AG04449 (cell line): ENCODE measurements at places on chromosomes 11 and 22.

GRCh38 chr11:65782816-65783228, 2.0 kb upstream of the AP5B1 start:
- no peak for DNase-seq

- DNase-seq, result no peak
Measured at GRCh38 chr11:119726150-119726553, 2.8 kb downstream of the NECTIN1 start.

- no peak for DNase-seq
Measured at GRCh38 chr11:45079943-45080719, 66.3 kb upstream of the PRDM11 start.

- no peak for DNase-seq
Measured at GRCh38 chr11:86524620-86525352, 147.6 kb downstream of the ME3 start.

DNA sequence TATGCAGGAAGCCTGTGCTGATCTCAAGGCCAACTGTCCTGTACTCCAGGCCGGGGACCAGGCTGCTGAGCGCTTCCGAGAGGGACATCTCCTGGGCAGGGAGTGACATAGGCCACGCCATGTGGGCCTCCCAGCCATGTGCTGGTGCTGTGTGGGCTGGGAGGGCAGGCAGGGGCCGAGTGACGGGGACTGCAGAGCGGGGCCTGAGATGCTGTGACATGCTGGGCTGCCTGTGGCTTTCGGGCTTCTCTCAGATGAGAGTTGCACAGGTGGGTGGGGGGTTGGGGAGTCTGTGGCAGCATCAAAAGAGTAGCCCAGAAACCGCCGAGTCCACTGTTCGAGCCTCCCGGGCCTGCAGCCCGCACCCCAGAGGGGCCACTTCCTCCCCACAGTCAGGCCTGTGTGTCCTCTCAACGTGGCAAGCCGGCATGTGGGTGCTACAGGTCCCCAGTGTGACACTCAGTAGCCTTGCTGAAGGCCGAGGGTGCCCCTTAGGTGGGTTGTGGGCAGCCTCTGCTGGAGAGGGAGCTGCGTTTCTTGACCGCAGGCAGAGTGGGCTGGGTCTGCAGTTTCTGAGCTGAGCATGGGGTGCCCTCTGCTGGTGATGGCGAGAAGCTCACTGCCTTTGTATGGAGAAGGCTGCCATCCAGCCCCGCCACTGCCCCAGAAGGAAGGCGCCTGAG, 101.2 kb downstream of the BCR start:
- no peak for DNase-seq
